ENCODE measurements at places on chromosomes 16 and 17.

DNA sequence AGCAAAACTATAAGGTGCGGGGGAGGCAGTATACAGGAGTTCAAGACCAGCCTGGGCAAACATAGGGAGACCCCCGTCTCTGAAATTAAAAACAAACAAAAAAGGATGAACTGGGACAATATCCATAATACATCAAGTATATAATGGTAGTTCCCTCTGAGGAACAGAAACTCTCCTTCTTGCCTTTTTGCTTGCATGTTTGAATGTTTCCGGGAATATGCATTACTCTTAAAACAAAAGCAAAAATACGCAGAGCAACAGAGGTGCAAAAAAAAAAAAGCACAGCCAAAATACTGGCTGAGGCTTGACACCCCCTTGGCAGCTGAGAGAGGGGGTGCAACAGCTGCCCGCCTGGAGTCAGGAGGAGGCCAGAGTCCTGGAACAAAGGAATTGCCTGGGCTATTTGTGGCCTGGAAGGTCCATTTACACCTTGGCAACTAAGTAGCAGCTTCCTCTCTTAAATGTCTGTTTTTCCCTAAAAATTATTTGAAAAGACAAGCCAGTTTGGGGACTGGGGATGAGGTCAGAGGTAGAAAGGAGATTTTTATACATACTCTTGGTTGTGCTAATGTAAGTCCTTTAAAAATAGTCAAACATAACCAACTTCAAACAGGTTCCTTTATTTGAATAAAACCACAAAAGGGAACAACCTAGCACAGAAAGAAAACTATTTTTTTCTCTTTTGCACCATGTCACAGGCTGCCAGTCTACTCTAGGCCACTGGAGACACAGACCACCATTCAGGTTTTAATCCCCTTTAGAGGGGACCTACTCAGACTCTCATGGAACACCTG, 19.5 kb downstream of the USP7 start:
- DNase-seq, result no peak

DNA sequence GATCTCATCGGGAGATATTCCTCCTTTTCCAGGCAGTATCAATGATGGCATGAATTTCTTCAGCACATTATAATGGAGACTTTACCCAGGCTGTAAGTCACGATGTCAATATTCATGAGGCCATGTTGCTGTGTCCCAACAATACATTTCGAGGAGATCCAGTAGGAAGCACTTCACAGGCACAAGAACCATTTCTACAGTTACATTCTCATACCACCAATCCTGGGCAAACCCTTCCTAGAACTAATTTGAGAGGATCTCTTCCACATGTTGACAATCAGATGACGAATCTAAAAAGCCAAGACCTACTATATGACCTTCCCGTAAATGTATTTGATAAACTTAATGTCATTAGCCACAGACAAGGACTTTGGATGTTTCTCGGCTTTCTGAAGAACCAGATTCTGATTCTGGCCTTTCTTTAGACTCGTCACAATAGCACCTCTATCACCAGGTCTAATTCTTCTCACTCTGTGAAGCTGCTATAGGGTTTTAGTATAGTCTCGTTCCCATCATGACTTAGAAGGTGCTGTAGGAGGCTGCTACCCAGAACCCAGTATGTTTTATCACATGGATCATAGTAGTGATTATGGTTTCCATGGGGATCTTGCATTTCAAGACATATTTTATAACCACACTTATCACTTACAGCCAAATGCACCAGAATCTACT, 40.2 kb downstream of the C16orf87 start:
- DNase-seq, result no peak

- DNase-seq, result no peak
These were observed 69.9 kb upstream of the HSBP1 start for GRCh38 chr16:83737729-83738354.

- no peak for DNase-seq
These were observed 237.1 kb downstream of the MAF start for GRCh38 chr16:79363484-79363883.

- DNase-seq, result no peak
These were observed 1.3 kb upstream of the BTBD17 start for GRCh38 chr17:74362810-74363498.

DNA sequence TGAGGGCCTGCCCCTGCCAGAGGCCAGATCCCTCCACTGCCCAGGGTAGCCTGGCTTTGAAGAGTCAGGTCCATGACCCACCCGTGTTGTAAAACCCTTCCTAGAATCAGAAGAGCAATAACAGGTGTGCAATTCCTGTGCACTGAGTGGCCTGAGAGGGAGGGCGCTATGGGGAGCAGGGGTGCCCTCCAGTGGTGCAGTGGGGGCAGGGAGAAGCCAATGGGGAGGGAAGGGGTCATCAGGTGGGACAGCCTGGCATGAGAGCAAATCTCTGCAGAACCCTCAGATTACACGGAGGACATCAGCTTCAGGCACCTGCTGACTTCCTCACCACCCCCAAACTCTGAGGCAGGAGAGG, 72.9 kb upstream of the ZNF469 start:
- DNase-seq, result no peak

- DNase-seq, result no peak
These were observed 786 bp downstream of the TMC7 start for GRCh38 chr16:18984435-18985005.

DNA sequence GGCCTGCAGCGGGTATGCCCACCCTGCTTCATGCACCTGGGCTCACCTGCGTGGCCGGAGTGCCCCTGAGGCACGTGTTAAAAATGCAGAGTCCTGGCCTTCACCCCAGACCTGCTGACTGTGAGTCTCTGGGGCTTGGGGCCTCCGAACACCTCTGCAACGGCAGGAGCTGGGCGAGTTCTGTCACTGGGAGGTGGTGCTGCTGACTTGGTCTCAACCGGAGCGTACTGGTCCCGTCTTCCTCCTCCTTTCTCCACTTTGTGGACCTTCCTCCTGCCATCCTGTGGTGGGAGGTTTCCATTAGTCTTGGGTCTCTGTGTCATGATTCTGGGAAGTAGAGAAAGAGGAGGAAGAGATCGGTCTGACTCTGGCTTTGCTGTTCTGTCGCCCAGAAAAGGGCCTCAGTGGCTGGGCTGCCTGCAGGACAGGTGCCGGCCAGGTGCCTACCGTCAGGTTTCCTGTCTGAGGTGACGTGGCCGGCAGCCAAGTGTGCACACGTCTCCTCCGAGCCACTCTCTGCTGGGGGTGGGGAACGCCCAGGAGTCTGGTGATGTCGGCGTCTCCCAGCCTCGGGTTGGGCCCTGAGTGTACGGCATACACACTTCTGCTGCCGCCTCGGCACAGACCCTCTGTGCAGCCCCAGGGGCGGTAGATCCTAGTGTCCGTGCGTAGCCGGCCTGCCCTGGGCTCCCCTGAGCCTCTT, 6.9 kb downstream of the TSC2 start:
- DNase-seq, result no peak

- DNase-seq, result no peak
These were observed 29.5 kb downstream of the SRL start for GRCh38 chr16:4212211-4212933.

DNA sequence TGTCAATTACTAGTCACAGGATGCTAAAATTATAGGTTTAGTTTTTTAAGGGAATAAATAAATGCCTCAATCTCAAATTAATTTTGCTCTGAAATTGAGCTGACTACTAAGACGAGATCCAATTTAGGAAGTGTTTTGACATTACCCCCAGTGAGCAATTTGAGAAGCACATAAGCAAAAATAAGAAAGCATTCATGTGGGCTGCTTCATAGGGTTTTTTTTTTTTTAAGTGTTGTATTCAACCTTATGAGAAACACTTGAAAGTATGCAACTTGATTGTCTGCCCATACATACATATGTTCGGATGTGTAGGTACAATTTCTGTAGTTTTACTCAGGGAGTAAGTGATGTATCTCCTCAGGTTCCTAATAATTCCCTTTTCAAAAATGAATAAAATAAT, 77.6 kb downstream of the PRKCA start:
- peak; percentile 22 for DNase-seq

GRCh38 chr17:51857052-51857597, 301.4 kb downstream of the CA10 start:
- DNase-seq, result no peak

- DNase-seq, result peak; percentile 33
These were observed 935 bp downstream of the USP32 start for GRCh38 chr17:60390925-60391470.

- DNase-seq, result no peak
These were observed 122.3 kb downstream of the MRTFB start for GRCh38 chr16:14193316-14193871.

- no peak for DNase-seq
These were observed 27.5 kb downstream of the KIFC3 start for GRCh38 chr16:57774705-57775285.

GRCh38 chr17:36938566-36939051, 1.3 kb downstream of the LHX1 start:
- DNase-seq, result no peak

DNA sequence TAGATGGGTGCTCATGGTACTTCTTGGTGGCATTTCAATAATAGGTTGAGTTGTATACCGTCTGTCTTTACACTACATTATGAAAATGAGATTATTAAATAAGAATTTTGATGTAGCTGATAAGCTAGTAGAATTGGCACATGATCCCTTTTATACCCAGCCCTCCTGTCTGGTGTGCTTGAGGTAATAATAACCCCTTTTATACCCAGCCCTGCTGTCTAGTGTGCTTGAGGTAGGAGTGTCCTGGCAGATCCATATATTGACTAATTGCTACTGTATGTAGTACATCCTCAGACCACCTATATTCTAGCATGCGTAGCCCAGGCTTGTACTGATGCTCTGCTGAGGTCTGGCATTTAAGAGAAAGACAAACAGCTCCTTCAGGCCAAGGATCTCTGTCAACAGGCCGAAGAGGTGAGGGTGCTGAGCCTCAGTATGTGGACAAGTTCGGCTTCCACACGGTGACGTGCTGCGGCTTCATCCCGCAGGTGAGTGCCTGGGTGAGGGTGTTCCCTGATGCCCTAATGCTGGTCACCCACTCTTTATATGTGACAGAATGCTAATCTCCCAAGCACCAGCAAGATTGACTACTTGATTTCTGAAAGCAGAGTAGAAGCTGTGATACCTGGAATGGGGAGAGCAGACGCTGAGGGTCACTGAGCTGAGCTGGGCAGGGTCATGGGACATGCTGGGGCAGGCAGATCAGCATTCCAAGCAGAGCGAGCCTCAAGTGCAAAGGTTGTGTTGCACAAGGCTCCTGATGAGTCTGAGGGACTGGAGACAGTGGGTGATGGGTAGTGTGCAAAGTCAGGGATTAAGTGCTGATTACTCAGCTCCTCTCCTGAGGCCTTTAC, 5.7 kb downstream of the FN3K start:
- no peak for DNase-seq

All from IMR-90 (cell line).